ENCODE measurements at places on chromosomes 16 and 17.

- peak; percentile 42 for DNase-seq
Observed at GRCh38 chr16:87543436-87544191, 50.8 kb upstream of the ZCCHC14 start.

- DNase-seq: no peak
Observed at GRCh38 chr16:73233329-73233765, 185.4 kb upstream of the ZFHX3 start.

- DNase-seq: peak; percentile 82
Observed at GRCh38 chr17:77420804-77421629, 280.2 kb downstream of the SEC14L1 start.

DNA sequence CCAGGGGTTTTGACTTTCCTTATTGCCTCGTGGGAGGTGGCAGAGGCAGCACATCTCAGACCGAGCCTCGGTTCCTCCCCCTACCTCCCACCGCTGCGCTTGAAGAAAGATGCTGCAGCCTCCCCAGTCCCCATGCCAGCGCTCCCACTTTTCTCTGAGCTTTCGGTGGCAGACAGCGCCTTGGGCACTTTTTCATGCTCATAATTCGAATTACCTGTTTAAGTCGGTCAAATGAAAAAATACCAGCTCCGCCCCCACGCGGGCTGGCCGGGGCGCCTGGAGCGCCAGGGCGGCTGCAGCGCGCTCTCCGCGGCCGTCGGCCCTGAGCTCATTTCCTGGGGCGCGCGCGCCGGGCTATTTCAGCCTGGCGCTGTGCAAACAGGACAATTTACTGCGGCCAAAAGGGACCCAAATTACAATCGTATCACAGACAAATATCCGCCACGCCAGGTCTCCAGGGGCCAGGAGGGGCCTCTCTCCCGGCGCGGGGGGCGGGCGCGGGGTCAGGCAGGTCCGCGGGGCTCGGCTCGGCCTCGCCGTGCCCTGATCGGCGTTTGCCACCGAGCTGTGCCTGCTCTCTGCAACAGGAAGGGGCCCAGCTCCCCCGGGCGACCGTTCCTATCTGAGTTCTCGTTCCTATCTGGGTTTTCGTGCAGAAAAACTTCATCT lies 45.0 kb downstream of the SOST start:
- DNase-seq: peak; percentile 43

DNA sequence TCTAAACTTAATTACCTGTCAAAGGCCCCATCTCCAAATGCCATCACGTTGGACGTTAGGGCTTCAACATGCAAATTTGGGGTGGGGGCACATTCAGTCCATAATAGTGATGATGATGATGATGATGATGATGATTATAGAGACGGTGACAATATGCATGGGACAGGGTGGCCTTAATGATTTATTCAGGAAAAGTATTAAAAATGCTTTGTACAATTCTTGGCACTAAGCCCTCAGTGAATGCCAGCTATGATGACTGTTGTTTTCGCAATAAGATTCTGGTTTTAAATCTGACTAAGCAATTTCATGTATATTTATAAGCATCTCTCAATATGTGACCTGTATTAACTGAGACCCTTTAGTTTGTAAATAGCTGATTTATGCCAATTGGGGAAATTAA lies 106.3 kb downstream of the C16orf95 start:
- peak; percentile 62 for DNase-seq

DNA sequence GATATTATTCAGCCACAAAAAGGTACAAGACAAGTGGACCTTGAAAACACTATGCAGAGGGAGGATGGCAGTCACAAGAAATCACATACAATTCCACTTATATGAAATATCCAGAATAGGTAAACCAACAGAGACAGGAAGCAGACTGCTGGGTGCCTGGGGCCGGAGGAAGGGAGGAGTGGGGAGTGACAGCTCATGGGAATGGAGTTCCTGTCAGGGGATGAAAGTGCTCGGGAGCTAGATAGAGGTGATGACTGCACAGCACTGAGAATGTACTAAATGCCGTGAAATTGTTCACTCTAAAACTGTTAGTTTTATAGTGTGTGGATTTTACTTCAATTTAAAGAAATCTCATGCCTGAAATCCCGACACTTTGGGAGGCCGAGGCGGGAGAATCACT lies 74.2 kb upstream of the MED9 start:
- no peak for DNase-seq

- DNase-seq: peak; percentile 43
Observed at GRCh38 chr16:75495076-75495674, at the start of gene CHST6. CHST6 (minus strand) TSS chr16:75495441; CDS start chr16:75479828, 15,613 bp downstream.

DNA sequence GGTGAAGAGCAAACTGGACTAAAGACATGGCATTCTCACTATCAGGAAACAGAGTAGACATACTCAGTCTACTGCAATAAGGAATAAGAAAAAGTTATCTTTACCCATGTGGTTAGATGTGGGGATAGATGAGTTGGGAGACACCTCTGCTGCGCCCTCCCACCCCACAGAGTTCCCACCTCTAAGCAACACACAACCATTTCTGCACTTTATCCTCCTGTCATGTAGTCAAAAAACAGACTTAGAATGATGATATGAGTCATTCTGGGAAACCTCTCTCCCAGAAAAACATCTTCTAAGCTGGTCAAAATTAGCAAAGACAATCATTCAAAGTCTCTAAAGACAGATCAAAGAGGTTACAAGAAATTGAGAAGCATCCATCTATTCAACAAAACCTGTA lies 94.9 kb downstream of the CACNG1 start:
- DNase-seq: no peak

DNA sequence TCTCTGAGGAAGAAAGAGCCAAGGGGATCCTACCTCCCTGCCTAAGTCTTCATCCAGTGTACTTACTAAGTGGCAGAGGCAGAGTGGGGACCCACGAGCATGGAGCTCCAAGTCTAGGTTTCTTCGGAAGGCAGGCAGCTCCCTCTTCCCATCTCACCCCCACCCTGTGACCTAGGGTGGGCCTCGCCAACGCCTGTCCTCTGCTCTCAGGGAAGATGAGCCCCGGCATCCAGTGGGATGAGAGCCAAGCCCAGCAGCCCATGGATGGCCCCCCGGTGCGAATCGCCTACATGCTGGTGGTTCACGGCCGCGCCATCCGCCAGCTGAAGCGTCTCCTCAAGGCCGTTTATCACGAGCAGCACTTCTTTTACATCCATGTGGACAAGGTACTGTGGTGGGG lies 8.3 kb downstream of the XYLT2 start:
- no peak for DNase-seq

GRCh38 chr17:44559634-44560554 lies 2.6 kb downstream of the FZD2 start:
- DNase-seq: no peak

DNA sequence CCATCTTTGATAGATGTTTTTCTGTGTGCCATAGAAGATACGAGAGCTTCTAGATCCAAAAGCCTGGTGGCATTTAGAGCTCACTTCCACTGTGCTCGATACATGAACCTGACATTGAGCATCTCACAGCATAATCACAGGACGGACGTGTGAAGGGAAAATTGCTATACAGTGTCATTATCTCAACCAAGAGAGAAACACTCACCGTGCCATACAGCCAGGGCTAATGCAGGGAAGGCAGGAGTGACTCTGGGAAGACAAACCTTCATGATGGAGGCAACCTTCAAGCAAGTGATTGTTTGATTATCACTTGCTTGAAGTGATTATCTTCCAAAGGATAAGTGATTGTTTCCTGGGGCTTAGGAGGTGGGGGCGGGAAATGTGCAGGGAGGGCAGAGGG lies 218.2 kb upstream of the HSBP1 start:
- no peak for DNase-seq

DNA sequence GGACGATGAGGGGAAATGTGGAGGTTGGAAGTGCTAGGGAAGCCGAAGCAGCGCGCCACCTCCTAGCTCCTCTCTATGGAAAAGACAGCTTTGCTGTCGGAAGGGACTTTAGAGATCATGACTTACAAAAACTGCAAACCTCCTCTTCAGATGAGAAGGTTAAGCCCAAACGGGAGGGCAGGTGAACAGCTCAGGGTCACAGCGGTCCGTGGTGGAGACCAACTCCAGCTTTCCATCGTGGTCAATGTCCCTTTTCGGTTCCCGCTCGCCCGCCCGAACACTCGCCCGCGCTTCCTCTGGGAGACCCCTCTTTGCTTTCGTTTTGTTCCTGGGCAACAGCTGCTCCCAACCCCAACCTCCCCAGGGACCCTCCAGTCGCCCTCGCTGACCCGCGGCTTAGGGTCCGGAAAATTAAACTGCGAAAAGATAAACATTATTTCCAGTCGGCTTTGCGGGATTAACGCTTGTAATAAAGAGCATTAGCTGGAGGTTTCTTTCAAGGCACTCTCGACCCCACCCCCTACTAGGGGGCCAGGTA lies 7.7 kb downstream of the IRX6 start:
- no peak for DNase-seq

- DNase-seq: no peak
Observed at GRCh38 chr17:41619036-41619926, 5.1 kb downstream of the KRT17 start.

- peak; percentile 4 for DNase-seq
Observed at GRCh38 chr17:10612957-10613744, 44.0 kb downstream of the MYH3 start.

- no peak for DNase-seq
Observed at GRCh38 chr16:50888486-50889261, 146.8 kb downstream of the CYLD start.

GRCh38 chr17:81176666-81177065 lies 10.6 kb upstream of the AATK start:
- no peak for DNase-seq

DNA sequence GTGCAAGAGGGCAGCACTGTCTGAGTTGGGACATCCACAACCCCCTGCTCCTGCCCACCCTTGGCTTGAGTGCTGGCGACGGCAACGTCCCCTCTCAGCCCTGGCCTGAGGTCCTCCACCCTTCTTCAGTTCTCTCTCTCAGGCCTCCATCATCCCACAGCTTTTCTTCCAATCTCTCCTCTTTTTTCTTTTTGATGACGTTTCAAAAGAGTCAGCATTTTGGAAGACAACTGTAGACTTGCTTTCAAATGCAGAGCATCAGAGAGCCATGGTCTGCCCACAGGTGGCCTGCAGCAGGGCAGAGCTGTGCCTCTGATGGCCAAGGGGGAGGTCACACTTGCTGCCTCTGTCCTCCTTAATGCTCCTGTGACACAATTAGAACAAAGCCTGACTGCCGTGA lies 775.4 kb downstream of the KCNJ18 start:
- no peak for DNase-seq

DNA sequence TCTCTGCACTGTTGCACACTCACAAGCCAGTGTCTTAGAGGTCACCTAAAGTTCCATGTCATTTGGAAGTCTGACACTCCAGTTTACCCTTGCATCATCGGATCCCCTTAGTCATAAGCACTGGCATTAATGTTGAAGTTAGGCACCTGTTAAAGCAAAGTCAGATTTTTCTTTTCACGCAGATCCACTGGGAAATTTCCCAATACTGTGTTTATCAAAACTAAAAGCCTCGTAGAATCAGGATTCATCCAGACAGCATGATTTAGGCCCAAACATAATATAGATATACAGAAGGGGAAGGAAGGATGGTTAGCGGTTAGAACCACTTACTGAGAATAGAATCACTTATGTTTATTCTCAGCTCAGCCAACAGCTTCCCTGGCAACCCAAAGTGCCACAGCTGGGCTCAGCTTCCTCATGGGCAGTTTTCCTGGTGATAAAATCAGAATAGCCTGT lies 30.1 kb upstream of the HAPSTR1 start:
- DNase-seq: peak; percentile 38

GRCh38 chr16:2858245-2859025 lies 465 bp upstream of the PRSS22 start:
- DNase-seq: no peak

DNA sequence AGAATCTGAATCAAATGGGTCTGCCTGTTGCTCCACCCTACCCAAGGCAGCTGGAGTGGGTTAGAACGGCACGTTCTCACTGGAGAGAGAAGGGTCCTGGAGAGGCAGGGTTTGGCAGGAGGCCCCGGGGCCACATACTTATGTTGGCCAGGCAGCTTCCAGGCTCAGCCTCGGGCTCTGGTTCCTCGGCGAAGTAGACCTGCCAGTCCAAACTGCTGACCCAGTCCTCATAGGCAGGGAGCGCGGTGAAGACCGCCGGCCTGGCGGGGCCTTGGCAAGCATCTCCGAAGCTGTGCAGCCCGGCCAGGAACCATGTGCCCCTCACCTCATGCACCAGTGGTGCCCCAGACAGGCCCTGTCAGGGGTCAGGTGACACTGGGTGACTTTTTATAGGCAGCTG lies 4.8 kb downstream of the PRSS53 start:
- DNase-seq: no peak

DNA sequence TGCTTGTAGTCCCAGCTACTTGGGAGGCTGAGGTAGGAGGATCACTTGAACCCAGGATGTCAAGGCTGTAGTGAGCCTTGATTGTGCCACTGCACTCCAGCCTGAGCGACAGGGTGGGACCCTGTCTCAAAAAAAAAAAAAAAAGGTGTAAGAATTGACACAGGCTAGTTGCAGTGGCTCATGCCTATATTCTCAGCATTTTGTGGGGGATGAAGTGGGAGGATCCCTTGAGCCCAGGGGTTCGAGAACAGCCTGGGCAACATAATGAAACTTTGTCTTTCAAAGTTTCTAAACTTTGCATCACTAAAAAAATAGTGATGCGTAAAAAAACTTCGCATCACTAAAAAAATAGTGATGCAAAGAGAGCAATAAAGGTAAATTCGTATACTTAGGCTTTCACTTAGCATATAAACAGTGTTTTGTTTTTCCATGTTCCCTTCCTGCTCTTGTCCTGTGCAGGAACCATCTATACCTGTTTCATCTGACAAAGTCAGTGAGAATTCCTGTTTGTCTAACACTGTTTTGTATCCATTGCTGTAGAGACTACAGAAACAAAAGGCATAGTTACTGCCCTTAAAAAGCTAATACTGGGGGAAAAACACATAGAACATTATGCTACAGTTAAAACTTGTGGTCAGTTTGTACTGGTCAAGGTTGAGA lies 32.1 kb downstream of the CTCF start:
- no peak for DNase-seq

DNA sequence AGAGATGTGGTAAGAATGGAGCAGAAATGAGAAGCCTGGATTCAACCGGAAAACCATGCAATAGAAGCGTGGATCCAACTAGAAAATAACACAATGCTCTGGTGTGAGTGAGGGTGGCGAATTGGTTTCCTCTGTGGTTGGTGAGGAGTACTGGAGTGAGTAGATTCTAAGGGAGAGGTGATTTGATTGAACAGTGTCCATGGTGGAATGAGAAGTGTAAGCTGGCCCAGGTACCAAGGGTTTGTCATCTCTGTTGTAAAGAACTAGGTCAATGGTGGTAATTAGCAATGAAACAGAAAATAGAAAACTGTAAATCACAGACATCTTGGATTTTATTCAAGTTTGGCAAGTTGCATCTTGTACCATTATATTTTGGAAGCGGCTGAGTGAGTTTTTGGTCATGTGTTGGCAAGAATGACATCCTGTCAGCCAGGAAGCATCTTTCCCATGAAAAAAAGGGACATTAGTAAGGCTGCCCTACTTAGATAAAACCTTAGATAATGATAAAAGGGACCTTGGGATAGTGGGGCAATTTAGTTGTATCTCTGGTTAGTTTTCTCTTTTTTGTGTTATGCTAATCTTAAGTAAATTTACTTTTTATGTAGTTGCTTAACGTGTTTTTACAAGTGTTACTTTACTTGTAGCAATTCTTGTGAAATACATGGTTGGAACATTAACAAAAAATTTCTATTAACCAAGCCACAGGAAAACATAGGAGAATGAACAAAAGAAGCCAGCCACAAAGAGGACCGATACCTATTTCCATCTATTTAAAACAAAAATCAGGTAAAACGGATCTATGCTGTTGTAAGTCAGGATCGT lies 20.9 kb downstream of the HSD17B2 start:
- no peak for DNase-seq

Data from cardiac fibroblast (primary cell).